Stimulated activated CD8-positive, alpha-beta memory T cell treated with anti-CD3 and anti-CD28 coated beads, Interleukin-15, amount 100 ng/mL, for 4 hours (primary cell): ENCODE measurements at places on chromosomes 12 and 14.

- no peak for DNase-seq
Observed at GRCh38 chr14:91112194-91112593, 1.7 kb upstream of the DGLUCY start.

DNA sequence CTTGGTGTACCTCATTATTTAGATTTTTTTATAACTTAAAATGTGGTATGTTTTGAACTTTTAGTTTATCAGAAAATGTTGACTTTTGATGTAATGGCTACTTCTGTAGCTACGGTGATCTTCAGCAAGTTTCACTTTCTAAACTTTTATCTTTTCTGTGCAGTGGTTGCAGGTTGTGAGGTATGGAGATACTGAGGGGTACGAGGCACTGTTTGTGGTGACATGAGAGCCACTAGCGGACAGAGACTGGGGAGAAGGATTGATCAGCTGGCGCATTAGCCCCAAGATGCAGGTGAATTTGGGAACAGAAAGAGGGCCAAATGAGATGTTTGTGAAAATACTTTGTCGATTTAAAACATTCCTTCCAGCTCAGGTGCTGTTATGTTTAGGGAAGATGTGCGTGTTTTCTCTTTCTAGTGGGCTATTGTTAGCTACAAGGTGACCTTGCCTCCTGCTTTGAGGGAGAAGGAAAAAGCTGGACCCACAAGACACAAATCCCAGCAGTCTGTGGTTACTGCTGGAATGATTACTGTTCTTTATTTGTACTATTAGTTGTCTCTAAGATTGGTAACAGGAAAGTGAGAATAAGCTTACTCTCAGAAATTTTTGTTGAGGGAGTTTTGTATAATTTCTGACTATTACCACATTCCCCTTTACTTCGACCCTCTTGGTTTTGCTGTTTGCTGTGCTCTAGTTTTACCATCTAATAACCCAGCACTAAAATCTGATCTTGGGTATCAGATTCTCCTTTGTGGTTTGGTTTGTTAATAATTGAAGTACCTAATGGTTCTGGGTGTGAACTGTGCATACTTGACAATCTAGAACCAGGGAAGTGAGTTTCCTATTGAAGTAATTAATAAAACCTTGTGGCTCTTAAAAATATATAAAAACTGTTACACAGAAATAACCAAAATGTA lies 61.7 kb downstream of the FBXO34 start:
- no peak for DNase-seq

GRCh38 chr12:84719997-84720396 lies 192.6 kb downstream of the SLC6A15 start:
- DNase-seq: no peak

DNA sequence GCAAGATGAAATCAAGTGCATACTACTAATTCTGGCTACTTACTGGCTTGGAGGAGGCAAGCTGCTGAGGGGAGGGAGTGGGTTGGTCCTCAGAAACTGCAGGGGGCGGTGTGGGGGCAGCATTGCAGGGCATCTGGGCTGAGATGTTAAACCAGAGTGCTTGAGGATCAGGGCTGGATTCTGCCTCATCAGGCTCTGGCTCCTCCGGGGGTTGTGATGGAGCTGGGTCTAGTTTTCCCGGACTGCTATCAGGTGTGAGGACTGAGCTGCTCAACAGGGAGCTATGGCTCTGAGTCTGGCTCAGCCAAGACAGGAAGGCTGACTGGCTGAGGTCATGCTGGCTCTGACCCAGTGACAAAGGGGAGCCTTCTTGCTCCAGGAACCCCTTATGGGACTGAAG lies 28.6 kb downstream of the BAZ2A start:
- no peak for DNase-seq

GRCh38 chr12:120836114-120836684 lies 68.0 kb downstream of the SPPL3 start:
- no peak for DNase-seq
